ENCODE measurements at places on chromosomes 12 and 14.
A peak's percentile ranks its signal among the peaks of the same experiment; 100 is the strongest.

DNA sequence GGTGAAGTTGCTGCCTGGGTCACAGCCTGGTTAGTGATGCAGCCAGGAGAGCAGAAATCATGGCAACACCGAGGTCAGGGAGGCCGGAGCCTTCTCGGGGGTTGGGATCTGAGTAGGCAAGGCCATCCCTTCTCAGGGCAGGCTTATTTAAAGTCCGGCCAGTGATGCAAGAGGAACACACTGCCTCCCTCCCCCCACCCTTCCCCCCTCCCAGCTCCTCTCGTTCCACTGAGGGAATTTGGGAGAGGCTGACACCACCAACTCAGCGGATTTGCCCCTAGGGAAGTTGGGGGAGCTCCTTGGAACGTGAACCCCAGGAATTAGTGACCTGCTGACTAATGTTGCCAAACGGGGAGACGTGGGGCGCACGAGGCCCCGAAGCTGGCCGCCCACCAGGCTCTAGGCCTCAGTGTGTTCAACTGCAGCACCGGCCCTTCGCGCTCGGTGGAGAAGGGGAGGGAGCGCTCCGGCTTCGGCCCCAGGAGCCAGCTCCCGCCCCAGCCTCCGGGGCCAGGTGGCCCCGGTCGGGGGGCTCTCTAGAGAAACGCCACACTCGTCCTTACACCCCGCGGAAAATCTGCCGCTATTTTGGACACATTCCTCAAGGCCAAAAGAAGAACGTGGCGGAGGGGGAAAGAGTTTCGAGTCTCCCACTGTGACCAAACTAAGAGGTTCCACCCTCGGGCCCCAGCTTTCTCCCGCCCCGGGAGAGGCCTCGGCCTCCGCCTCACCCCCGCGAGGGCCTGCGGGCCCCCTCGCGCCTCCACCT is 1.6 kb downstream of the CTDSP2 start:
- peak; percentile 83 for DNase-seq

DNA sequence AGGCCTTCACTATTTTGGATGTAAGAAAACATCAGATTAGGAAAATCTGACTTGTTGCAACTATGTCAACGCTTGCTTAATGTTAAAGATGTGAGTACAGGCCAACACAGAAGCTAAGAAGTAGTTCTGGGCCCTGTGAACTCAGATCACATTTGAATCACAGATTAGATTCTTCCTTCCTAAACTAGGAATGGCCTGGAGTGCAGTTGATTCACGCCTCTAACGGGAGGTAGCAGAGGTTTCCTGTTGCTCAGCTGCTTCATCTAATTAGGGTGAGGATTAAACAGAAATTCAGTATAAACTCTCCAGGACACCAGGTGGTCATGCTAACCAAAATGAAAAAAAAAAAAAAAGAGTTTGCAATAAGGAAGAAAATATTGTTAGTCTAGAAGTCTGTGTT is 314.3 kb downstream of the TRHDE start:
- DNase-seq, result no peak

DNA sequence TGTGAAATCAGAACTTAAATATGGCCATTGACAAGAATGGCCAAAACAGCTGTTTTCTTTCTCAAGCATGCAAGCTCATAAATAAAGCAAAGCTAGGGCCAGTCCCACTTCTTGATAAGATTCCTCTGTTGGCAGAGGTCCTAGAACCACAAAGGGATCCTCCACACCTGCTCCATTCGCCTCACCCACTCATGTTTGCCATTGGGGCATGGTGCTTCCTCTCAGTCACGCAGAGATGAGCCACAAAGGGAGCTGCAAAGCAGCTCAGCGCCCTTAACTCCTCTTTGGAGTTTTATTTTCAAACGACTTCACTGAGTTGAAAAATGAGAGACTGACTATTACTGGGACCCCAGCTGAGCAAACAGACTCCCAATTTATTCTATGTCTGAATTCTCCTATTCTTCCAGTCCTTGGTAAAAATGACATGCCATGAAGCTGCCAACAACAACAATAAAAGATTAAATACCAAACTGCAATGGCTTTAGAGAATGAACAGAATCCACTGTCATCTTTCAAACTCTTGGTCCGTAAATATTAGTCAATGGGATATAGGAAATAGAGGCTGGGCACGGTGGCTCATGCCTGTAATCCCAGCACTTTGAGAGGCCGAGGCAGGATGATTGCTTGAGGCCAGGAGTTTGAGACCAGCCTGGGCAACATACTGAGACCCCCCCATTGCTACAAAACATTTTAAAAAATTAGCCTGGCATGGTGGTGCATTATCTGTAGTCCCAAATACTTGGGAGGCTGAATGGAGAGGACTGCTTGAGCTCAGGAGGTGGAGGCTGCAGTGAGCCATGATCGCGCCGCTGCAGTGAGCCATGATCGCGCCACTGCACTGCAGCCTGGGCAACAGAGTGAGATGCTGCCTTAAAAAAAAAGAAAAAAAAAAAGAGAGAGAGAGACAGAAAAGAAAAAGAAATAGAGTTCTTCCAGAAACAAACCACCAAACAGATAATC is 16.4 kb downstream of the MANSC1 start:
- DNase-seq, result no peak

GRCh38 chr14:92971601-92972180 is 48.7 kb downstream of the CHGA start:
- no peak for DNase-seq

GRCh38 chr14:96648506-96649326 is 146.5 kb downstream of the PAPOLA start:
- no peak for DNase-seq

GRCh38 chr12:100372853-100373640 is 16.2 kb downstream of the SLC17A8 start:
- DNase-seq, result no peak

DNA sequence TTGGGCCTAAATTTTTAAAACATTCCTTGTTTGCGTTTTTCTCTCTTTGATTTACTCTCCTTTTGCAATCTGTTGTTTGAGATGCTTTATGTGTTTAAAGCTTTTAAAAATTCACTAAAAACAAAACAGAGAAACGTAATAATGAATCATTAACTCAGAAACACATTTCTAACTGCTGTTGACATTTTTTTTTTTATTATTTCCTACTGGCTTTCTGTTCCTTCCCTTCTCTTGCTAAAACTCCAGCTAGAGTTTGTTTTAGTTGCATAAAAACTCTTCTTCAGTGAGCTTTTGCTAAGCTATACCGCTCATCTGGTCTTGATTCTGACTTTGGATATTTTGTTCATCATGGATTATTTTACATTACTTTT is 29.0 kb upstream of the SRGAP1 start:
- DNase-seq, result no peak

GRCh38 chr14:96660123-96660522 is 137.1 kb upstream of the VRK1 start:
- DNase-seq, result no peak

DNA sequence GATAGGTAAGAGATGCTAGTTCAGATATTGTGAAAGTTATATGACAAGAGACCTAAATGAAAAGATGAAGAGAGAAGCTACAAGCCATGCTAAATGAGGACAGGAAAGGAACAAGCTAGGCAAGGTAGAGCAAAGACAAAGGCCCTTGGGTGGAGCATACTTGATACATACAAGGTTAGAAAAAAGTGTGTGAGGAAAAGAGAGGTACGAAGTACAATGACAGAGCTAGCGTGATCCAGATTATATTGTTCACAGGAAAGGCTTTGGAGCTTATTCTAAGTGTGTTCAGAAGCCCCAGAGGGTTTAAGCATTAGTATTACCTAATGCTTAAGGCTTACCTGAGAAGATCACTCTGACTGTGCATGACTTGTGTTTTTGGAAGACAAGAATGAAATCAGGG is 75.0 kb downstream of the SLCO1B3 start:
- no peak for DNase-seq

GRCh38 chr14:104876251-104876699 is 11.2 kb downstream of the CEP170B start:
- DNase-seq, result no peak

DNA sequence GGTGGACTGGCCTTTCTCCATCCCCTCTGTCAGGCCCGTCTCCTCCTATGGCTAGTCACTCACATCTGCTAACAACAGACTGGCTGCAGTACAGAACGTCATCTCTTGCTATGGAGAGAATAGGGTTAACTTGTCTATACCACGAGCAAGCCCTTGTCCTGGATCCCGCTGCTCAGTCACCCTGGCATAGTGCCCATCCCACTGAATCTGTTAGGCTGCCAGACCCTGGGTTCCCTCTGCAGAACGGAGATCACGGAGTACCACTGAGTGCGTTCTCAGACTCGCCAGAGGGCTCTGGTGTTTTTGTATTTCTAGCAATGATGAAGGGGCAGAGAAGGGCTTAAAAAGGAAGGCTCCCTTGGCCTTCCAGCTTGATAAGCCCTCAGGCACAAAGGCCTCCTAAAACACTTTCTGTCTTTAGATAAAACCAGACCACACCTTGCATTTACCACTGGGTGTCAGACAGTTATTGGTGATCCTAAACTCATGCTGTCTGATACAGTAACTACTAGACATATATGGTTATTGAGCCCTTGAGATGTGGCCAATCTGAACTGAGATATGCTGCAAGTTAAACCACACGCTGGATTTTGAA is 6.3 kb upstream of the NRIP2 start:
- no peak for DNase-seq

GRCh38 chr12:130478786-130479185 is 141.1 kb downstream of the PIWIL1 start:
- no peak for DNase-seq

- no peak for DNase-seq
Measured at GRCh38 chr12:83010169-83010804, 323.6 kb downstream of the TMTC2 start.

GRCh38 chr14:64709126-64709525 is 4.9 kb downstream of the PLEKHG3 start:
- no peak for DNase-seq

DNA sequence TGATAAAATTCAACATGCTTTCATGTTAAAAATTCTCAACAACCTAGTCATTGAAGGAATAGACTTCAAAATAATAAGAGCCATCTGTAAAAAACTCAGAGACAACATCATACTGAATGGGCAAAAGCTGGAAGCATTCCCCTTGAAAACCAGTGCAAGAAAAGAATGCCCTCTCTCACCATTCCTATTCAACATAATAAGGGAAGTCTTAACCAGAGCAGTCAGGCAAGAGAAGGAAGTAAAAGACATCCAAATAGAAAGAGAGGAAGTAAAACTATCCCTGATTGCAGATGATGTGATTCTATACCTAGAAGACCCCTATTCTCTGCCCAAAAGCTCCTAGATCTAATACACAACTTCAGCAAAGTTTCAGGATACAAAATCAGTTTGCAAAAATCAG is 52.9 kb downstream of the APOBEC1 start:
- DNase-seq, result no peak

GRCh38 chr12:52575948-52576347 is 2.3 kb upstream of the KRT74 start:
- DNase-seq, result no peak

DNA sequence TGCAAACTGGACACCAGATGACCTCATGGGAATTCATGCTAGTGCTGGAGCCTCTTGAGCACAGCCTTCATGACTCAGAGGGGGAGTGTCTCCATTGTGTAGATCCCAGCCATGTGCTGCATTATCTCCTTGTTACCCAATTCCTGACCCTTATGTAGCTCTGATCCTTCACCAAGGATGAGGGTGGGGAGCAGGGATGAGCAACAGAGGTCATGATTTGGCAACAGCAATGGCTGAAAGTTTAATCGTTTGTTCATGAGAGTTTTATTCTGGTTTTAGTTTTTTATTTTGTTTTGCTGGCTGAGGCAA is 9.5 kb upstream of the BDKRB1 start:
- peak; percentile 75 for DNase-seq

GRCh38 chr12:66428870-66429269 is 126.6 kb downstream of the HELB start:
- DNase-seq, result no peak

DNA sequence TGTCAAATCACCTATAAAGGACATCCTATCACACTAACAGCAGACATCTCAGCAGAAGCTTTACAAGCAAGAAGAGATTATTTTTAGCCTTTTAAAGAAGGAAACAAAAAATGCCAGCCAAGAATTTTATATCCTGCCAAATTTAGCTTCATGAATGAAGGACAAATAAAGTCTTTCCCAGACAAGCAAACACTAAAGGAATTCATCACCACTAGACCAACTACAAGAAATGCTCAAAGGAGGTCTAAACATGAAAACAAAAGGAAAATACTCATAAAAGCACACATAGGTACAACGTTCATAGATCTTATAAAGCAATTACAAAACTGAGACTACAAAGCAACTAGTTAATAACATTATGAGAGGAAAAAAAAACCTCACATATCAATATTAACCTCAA is 20.7 kb upstream of the STAB2 start:
- DNase-seq, result no peak

GRCh38 chr14:75578102-75578785 is at the start of gene FLVCR2:
Gene FLVCR2, plus strand, starts transcription at chr14:75578620. Its CDS starts 353 bp downstream, at chr14:75578973.
- DNase-seq, result peak; percentile 61

GRCh38 chr14:68426661-68427549 is 366.0 kb downstream of the ZFP36L1 start:
- DNase-seq, result no peak

DNA sequence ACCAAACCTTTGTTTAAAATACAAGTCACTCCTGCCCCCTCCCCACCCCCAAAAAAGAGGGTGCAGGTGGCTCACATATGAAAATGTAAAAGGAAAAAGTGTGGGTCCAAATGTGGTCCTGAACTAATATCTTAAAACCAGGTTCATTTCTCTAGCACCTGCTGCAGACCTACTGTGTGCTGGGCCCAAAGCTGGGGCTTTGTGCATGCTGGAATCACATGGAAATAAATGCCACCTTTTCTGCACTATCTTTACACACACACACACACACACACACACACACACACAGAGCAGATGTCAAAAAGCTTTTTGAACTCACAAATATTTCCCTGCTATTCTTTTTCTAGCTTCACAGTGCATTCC is 3.2 kb upstream of the BCL11B start:
- no peak for DNase-seq

- no peak for DNase-seq
Measured at GRCh38 chr14:35600253-35600652, 66.3 kb downstream of the INSM2 start.

GRCh38 chr12:83528571-83528970 is 841.9 kb downstream of the TMTC2 start:
- no peak for DNase-seq

- no peak for DNase-seq
Measured at GRCh38 chr12:59375633-59376032, 220.2 kb upstream of the SLC16A7 start.

DNA sequence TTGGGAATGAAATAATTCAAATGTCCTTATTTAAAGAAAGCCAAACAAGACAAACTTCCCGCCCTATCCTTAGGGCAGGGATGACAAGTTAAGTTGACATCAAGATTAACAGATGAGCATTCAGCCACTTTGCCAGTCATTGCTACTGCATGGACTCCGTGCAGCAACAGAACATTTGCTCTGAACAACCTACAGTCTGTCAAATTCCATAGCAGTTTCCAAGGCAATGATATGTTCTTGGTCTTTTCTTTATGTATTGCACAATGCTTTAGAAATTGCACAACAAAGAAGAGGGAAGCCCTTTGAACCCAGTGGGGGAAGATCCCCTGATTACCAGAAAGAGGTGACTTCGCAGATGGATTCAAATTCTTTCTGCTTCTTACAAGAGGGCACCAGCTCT is 269.8 kb downstream of the BCAT1 start:
- DNase-seq, result no peak

All from MG63 (cell line).